Mesothelial cell of epicardium (in vitro differentiated cells): ENCODE measurements at places on chromosomes 4 and X. TPM values are rescaled to one million over a fixed set of nuclear protein-coding genes. Genes with fewer than 3 reads are reported as not detected.

- no peak for DNase-seq
Measured at GRCh38 chr4:21113496-21114223, 413.4 kb downstream of the PACRGL start.

DNA sequence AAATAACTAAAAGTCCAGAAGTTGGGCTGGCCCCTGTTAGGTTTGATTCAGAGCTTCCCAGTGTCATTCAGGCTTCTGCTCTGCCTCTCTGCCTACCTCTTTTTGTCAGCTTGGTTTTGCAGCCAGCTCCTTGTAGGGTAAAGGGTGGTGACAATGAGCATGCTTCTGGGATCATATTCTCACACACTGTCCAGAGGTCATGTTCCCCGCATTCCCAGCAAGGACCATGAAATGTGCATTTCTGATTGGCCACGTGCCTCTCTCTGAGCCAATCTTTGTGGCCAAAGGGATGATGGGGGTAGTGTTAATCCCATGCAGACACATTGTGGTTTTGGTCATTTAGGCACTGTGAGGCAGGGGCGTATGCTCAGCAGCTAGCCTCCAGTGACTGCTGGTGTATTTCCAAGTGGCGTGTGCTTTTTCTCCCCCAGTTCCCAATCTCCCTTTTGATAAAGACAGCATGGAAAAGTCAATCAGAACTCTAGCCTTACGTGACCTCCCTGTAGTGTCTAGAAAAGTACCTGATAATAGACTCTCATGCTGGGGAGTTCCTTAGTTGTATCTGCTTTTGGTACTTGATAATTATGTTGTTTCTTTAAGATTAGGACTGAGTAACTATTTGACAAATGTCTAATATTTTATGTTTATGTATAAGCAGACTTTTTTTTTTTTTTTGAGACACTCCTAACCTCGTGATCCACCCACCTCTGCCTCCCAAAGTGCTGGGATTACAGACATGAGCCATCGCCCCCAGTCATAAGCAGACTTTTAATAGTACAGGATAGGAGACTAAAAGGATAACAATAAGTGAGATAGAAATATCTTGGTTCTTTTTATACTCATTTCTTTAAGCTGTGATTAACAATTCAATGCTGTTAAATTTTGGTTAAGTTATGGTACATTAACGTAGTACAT lies 57.8 kb downstream of the KIAA0232 start:
- no peak for DNase-seq

Gene MAGEA3
- not detected in 3 replicates for total RNA-seq

Gene ZNF595
- total RNA-seq = 8.1 to 10.3 TPM (median 10.1 TPM) in 3 replicates

Gene MGAT4D
- total RNA-seq = not detected in 3 replicates

Gene RNF150
- total RNA-seq = 38.5 to 40.7 TPM (median 40.1 TPM) in 3 replicates
